Aorta (tissue), 5 donors: ENCODE measurements at places on chromosomes 6 and 20. TPM values are rescaled to one million over a fixed set of nuclear protein-coding genes. Genes with fewer than 3 reads are reported as not detected.

DNA sequence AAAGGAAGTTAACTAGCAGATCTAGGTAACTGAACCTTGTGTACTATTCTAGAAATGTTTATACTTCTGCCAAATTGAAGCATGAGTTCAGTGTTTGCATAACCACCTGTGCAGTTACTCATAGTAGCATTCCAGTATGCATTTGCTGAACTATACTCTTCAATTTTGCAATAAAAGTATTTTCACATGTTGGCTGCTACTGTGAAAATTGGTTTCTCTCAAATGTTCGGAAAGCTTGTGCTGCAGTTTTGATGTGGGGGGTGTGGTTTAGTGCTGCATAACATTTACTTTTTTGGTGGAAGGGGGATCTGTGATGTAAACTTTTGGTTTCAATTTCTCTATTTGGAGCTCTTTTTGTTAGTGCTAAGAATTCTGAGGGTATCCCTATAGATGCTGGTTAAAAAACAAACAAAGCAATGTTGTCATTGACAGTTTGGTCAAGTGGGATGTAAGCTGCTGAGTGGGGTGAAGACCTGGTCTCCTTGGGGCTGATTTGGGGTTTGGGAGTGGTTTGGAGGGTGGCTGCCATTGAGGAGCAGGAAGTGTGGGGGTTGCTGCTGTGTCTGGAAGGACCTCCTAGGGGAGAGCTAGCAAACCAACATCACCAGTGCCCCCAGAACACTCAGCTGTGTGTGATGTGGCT, 87.8 kb downstream of the CARMIL1 start:
- H3K36me3 ChIP-seq = no peaks in the 10 kb centered on the region
- H3K27me3 ChIP-seq = no peaks in the 10 kb centered on the region
- peaks cover 13% of the 10 kb centered on the region for H3K4me1 ChIP-seq
- H3K27ac ChIP-seq = peak overlapping the region; percentile 1
- H3K4me3 ChIP-seq = no peak overlapping the region

- no peak overlapping the region for H3K4me3 ChIP-seq
- DNase-seq = no peak
- H3K27ac ChIP-seq = no peak overlapping the region
- H3K4me1 ChIP-seq = no peaks in the 10 kb centered on the region
- no peaks in the 10 kb centered on the region for H3K36me3 ChIP-seq
Measured at GRCh38 chr6:148461986-148462577, 119.4 kb downstream of the SASH1 start.

DNA sequence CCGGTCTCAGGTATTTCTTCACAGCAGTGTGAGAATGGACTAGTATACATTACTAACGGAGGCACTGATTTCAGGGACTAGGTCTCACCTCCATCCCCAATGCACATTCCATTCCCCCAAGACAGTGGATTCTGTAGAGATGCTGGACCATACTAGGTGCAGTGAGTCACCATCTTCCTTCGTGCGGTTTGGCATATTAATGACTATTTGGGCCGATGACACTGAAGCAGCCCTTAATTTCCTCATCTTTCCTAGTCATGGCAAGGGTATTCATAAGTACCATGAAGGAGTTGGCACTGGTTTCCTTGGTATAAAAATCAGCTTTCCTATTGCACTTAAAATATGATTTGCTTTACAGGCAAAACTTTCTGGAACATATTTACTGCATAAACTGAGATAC, 121.4 kb upstream of the TRAF3IP2 start:
- H3K4me1 ChIP-seq = no peaks in the 10 kb centered on the region
- H3K36me3 ChIP-seq = no peaks in the 10 kb centered on the region
- no peaks in the 10 kb centered on the region for H3K27me3 ChIP-seq
- H3K27ac ChIP-seq = no peak overlapping the region
- no peak for DNase-seq

DNA sequence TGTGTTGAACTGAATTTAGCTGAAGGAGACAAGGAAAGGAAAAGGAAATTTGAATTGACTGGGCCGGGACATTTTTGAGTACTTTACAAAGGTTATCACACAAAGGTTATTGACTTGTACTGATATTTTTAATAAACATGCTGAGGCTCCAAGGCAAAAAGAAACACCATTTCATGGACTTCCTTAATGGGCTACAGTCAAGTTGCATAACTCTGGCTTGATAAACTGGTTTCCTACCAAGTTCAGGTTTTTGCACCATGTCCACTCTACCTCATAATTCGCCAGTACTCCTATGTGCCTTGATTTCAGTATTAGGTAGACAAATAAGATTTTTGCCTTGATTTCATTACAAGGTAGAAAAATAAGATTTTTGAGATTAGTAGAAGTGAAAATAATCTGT, 65.8 kb upstream of the FUT9 start:
- no peak overlapping the region for H3K27ac ChIP-seq
- no peak for DNase-seq
- H3K4me3 ChIP-seq = no peak overlapping the region
- H3K27me3 ChIP-seq = no peaks in the 10 kb centered on the region
- no peaks in the 10 kb centered on the region for H3K4me1 ChIP-seq
- no peaks in the 10 kb centered on the region for H3K36me3 ChIP-seq

DNA sequence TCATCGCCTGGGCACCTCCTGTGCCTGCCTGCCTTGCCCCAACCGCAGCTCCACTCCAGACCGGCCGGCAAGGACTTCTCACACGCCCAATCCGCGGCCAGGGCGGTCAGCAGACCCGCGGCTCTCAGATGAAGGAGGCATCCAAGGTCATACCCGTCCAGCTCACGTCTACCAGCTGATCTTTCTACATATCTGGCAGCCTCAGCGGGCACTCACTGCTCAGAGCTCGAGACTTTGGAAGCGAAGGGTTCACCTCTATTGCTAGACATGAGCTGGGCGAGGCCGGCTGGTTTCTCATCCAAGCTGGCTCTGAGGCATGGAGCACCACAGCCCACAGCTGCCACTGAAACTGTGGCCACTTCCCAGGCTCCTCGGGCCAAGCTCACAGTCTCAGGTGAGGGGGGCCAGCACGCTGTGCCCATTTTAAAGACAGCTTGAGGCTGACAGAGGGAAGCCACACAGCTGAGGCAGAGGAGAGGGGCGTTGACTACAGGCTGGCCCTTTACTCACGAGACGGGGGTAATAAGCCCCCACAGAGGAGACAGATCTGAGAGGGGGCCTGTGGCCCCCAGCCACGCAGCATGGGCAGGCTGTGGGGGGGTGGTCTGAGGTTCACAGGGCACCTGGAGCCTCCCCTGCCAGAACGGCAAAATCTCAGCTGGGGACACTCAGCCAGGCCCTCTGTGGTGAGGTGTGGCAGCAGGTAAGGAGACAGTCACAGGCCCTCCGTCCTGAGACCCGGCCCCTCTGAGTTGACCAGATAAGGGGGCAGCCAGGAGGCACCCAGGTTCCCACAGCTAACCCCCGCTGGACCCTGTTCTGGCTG, 2.0 kb downstream of the LAMA5 start:
- peak overlapping the region; percentile 66 for H3K27ac ChIP-seq
- H3K36me3 ChIP-seq = no peaks in the 10 kb centered on the region
- H3K27me3 ChIP-seq = no peaks in the 10 kb centered on the region

GRCh38 chr20:50335866-50336265, 145.2 kb downstream of the CEBPB start:
- no peak for DNase-seq
- H3K27me3 ChIP-seq = no peaks in the 10 kb centered on the region
- H3K27ac ChIP-seq = no peak overlapping the region
- H3K36me3 ChIP-seq = no peaks in the 10 kb centered on the region
- H3K4me1 ChIP-seq = no peaks in the 10 kb centered on the region

DNA sequence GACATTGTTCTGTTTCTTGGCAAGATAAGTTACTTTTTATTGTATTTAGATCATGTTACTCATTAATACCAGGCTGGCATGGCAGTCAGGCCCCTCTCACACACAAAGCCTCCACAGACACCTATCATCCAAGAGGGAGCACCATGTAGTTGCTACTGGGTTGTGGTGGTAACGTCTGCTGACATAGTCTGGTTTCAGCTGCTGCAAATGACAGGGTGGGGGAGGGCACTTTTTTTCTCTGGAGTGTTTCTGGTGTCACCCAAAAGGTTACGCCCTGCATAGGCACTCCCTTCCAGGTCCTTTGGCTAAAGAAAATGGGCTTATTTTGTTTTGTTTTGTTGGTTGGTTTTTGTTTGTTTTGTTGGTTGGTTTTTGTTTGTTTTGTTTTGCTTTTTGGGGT, 236.4 kb upstream of the RIMS1 start:
- no peak overlapping the region for H3K27ac ChIP-seq
- DNase-seq = no peak
- H3K36me3 ChIP-seq = no peaks in the 10 kb centered on the region
- H3K4me1 ChIP-seq = no peaks in the 10 kb centered on the region
- H3K27me3 ChIP-seq = no peaks in the 10 kb centered on the region
- no peak overlapping the region for H3K4me3 ChIP-seq

DNA sequence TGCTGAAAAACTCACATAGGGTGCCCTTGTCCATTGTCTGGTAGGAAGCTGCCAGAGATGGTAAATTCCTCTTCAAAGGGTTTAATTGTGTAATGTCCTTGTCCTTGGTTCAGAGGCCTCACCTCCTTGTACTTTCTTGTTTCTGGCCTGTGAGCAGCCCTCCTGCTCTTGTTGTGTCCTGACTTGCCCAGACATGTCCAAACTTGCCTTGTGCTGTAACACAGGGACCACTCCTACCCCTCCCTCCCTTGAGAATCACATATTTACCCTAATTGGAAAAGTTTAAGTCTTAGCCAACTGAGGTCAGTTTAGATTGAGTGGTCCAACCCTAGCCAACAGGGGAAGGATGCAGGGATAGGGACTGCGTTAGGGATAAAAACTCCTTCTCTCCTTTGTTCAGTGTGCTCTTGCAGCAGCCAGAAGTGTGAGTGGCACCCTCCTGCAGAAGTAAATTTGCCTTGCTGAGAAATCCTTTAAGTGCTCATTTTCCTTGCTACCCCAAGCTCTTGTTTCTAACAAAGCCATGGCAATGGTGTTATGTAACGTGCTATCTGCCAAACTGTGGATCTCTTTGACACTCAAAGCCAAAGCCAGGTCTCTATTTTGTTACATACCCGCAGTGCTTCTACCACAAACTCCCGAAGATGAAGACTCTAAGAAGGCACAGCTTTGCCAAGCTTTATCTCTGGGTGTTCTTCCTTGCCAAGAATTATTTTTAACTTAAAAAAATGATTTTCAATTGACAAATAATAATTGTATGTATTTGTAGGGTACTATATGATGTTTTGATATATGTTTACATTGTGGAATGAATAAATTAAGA, 414.5 kb downstream of the ESR1 start:
- no peaks in the 10 kb centered on the region for H3K27me3 ChIP-seq
- no peak for DNase-seq
- peak overlapping the region; percentile 43 for H3K27ac ChIP-seq
- no peaks in the 10 kb centered on the region for H3K4me1 ChIP-seq
- H3K36me3 ChIP-seq = peaks cover 19% of the 10 kb centered on the region

- DNase-seq = no peak
- H3K4me1 ChIP-seq = peaks cover 2% of the 10 kb centered on the region
- no peak overlapping the region for H3K4me3 ChIP-seq
- H3K27me3 ChIP-seq = no peaks in the 10 kb centered on the region
- H3K36me3 ChIP-seq = no peaks in the 10 kb centered on the region
- peak overlapping the region; percentile 10 for H3K27ac ChIP-seq
Measured at GRCh38 chr20:6164421-6165341, 41.9 kb upstream of the FERMT1 start.

DNA sequence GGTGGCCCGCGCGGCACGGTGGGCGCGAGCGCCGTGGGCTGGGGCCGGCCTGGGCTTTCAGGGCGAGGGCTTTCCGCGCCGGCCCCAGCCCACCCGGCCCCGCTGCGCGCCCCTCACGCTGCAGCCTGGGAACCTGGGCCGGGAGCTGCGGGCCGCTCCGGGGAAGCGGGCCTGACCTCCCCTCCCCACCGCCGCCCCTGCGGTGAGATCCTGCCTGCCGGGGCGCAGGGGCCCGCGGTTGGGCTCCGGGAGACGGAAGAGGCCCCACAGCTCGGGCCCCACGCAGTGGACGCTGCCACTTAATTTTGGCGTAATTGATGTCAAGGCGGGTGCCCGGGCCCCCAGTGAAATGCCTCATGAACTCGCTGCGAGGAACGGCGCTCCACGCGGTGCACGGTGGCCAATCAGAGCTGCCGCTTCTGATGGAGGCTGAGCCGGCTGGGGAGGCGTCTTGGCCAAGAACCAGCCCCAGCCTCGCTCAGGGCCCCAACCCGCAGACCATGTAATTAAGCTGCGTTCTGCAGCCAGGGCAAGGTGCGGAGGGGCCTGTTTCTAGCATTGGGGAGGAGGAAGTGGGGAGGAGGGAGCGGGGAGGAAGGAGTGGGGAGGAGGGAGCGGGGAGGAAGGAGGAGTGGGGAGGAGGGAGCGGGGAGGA, 96.1 kb upstream of the BHLHE23 start:
- peak overlapping the region; percentile 1 for H3K4me3 ChIP-seq
- DNase-seq = peak; percentile 68
- H3K36me3 ChIP-seq = no peaks in the 10 kb centered on the region
- no peaks in the 10 kb centered on the region for H3K4me1 ChIP-seq
- no peak overlapping the region for H3K27ac ChIP-seq

GRCh38 chr20:43849496-43850186, 65.0 kb upstream of the TOX2 start:
- H3K4me1 ChIP-seq = no peaks in the 10 kb centered on the region
- DNase-seq = no peak
- H3K27me3 ChIP-seq = no peaks in the 10 kb centered on the region
- H3K27ac ChIP-seq = no peak overlapping the region
- no peaks in the 10 kb centered on the region for H3K36me3 ChIP-seq

GRCh38 chr6:132512342-132512637, 626 bp downstream of the STX7 start:
- H3K4me1 ChIP-seq = peaks cover 19% of the 10 kb centered on the region
- H3K27me3 ChIP-seq = no peaks in the 10 kb centered on the region
- peak overlapping the region; percentile 93 for H3K27ac ChIP-seq
- no peak for DNase-seq

DNA sequence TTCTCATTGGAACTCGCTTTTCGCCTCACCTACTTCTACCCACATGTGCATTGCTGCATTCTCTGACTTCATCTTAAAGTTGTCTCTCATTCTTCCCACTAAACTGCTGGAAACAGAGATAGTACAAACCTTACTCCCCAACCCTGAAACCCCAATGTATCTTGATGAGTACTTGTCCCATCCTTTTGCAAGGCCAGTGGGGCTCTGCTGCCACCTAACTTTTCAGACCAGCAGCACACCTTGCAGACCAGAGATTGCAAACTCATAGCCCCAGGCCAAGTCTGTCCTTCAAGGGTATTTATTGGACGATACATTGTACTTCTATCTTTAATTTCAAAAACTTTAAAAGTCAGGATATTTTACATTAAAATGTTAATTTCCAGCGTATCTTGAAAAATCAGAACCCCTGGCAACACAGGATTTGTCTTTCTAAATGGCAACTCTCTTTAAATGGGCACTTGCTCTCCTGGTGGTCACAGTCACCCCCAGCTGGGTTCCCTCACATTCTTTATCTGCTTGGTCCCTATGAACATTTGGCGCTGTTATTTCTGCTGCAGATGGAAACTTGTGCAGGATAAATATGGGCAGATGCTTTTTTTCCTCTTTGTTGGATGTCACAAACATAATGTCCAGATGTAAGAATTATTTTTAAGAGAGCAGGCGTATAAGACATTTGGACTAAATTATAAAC, 83.9 kb downstream of the SOD2 start:
- peaks cover 2% of the 10 kb centered on the region for H3K4me1 ChIP-seq
- H3K27me3 ChIP-seq = no peaks in the 10 kb centered on the region
- DNase-seq = no peak
- H3K27ac ChIP-seq = no peak overlapping the region
- no peak overlapping the region for H3K4me3 ChIP-seq

Gene HLA-DPA1
- total RNA-seq = 203 TPM

Gene PDRG1
- 8.6 TPM for total RNA-seq

Gene PSMB9
- 42.8 TPM for total RNA-seq

Gene SLC17A1
- not detected for total RNA-seq

Gene CRISP3
- not detected for total RNA-seq

Gene PRICKLE4
- total RNA-seq = 8.8 TPM

Gene RIPPLY2
- not detected for total RNA-seq

Gene TBC1D32
- total RNA-seq = 4.5 TPM

Gene SLC17A3
- total RNA-seq = not detected
